ENCODE measurements at places on chromosomes 7 and 10.

DNA sequence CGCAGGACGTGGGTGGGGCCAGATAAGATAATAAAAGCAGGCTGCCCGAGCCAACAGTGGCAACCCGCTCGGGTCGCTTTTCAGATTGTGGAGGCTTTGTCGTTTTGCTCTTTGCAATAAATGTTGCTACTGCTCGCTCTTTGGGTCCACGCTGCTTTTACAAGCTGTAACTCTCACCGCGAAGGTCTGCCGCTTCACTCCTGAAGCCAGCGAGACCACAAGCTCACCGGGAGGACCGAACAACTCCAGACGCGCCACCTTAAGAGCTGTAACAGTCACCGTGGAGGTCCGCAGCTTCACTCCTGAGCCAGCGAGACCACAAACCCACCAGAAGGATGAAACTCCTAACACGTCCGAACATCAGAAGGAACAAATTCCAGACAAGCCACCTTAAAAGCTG is 286.6 kb upstream of the MAGI2 start:
- no peak for DNase-seq

DNA sequence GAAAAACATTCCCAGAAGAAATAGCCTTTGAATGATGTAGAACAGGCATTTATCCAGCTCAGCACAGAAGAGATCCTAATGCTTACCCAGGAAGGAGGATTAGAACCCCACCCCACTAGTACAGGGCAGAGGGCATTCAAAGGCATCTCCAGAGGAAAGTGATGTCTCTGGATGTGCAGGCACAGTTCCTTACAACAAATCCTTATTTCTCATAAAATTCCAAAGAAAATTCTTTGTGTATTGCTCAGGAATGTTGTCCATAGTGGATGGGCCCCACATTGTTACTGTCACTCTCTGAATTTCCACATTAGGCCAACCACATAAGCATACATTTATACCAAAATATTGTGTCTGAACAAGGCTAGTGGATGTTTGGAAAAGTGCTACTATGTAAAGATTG is 243.0 kb downstream of the ADRA2A start:
- no peak for DNase-seq

- DNase-seq: no peak
Observed at GRCh38 chr7:85896531-85896930, 709.7 kb upstream of the SEMA3D start.

DNA sequence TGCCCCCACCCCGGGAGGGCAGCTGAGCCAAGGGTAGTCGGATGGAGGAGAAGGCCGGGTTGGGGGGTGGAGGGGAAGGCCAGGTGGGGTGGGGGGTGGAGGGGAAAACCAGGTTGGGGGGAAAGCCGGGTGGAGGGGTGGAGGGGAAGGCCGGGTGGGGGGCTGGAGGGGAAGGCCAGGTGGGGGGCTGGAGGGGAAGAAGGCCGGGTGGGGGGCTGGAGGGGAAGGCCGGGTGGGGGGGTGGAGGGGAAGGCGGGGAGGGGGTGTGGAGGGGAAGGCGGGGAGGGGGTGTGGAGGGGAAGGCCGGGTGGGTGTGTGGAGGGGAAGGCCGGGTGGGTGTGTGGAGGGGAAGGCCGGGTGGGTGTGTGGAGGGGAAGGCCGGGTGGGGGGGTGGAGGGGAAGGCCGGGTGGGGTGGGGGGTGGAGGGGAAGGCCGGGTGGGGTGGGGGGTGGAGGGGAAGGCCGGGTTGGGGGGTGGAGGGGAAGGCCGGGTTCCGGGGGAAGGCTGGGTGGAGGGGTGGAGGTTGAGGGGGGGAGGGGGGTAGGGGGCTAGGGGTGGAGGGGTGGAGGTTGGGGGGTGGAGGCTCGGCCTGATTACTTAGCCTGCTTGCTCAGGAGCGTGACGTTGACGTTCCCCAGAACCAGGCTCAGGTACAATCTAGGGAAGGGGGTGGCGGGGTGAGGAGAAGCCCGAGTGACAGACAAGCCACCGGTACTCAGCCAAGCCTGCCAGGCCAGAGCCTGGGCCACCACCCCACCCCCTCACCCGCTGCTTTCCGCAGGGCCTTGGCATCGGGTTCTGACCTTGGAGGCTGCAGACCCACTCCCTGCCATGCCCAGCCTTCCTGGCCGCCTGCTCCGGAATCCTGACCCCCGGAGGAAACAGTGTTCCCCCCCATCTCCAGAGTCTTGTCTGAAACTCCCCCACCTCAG is 5.6 kb downstream of the TMEM120A start:
- no peak for DNase-seq

GRCh38 chr7:141118767-141119166 is 44.9 kb downstream of the TMEM178B start:
- DNase-seq: no peak

GRCh38 chr7:44538798-44539668 is 2.1 kb downstream of the NPC1L1 start:
- DNase-seq: no peak

GRCh38 chr7:36711256-36711655 is 13.0 kb downstream of the AOAH start:
- no peak for DNase-seq

DNA sequence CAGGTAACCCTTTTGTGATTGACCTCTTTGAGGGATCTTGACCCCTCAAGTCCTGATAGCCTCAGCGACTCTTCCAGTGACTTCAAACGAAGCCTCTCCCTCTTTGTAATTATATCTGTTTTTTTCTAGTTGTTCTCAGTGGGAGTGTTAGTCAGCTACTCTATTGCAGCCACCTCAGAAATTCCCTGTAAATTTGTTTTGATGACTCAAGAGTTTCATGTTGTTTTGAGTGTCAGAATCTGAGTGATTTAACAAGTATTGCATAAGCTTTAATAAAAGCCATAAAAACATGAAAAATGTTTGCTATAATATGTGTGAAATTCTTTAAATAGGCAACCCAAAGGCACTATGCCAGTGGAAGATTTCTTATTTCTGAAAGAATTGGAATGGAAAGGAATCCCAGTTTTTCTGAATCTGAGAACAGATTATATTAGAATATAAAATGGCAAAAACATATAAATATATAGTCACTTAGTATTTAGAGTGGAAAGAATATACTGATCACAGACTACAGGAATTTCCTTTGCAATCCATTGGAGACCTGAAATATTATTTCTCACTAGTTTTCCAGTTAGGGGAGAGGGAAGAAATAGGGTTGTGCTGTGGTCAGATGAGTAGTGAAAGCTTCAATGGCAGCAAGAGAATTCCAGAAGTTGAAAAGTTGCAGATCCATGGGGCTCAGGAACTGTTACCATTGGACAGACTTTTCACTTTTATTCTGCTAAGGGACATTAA is 94.4 kb upstream of the SEMA3C start:
- no peak for DNase-seq

GRCh38 chr10:71213761-71214440 is 1.5 kb downstream of the UNC5B start:
- peak; percentile 16 for DNase-seq

DNA sequence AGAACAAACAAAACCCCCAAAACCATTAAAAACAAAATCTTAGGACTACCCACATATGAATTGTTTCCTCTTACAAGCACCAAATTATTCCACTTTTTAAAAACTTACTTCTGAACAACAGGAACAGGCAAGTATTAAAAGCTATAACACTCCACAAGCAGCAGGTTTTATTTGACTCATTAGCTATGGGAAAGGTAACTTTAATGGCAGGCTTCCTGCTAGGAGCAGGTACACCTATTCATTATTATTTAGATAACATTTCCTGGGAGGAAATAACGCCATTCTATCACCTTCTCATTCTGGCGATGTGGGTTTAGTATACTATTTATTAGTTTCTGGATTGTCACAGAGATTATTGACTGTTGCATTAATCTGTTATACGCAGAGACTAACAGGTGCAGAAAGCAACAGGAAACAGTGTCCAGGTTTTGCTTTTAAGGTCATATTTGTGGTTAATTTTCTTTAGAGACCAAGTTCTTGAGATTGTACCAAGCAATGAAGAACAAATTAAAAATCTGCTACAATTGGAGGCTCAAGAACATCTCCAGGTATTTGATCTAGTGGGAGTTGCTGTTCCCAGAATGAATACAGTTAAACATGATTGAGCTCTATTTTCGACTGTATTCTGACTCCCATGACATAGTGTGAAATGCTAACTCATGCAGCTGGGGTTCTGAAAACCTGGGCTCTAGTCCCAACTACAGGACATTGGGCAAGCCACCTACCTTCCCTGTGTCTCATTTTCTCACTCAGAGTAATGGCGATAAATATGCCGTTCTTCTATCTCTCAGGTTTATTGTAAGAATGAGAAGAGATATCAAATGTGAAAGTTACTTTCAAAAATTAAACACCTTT is 2.0 kb downstream of the CPA2 start:
- peak; percentile 22 for DNase-seq

DNA sequence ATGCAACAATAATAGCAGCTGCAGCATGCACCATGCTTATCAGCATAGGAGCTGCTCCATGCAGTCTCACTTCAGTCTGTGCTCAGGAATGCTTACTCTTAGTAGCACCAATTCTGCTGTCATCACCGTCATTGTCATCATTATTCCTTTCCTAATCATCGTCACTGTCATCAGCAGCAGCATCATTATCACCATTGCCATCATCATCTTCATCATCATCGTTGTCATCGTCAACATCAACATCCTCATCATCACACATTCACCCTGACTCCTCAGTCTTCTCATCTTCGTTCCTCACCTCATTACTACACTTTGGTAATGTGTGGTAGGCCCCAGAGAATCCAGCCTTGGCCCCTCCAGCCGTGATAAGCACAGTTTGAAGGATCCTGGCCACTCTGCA is 545.0 kb downstream of the TNS3 start:
- DNase-seq: no peak

DNA sequence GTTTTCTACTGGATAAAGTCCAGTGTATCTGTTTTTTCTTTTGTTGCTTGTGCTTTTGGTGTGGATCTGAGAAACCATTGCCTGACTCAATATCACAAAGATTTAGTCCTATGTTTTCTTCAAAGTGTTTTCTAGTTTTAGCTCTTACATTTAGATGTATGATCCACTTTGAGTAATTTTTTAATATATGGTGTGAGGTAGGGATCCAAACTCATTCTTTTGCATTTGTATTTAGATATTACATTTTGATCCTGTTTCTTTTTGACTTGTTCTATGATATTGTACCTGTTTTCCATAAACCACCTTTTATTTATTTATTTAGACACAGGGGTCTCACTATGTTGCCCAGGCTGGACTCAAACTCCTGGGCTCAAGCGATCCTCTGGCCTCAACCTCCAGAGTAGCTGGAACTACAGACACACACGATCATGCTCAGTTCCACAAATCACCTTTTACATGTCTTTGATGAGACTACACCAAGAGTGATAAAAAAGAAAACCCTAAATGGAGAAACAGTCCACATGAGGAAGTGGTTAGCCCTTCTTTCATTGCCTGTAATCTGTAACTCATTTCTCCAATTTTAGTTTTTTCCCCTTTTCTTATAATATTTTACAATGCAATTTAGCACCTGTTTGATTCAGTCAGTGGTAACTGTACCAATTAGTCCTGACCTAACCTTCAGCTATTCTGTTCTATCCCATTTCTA is 86.0 kb downstream of the SLC37A3 start:
- DNase-seq: no peak

GRCh38 chr10:70777063-70777875 is 7.9 kb downstream of the TBATA start:
- no peak for DNase-seq

DNA sequence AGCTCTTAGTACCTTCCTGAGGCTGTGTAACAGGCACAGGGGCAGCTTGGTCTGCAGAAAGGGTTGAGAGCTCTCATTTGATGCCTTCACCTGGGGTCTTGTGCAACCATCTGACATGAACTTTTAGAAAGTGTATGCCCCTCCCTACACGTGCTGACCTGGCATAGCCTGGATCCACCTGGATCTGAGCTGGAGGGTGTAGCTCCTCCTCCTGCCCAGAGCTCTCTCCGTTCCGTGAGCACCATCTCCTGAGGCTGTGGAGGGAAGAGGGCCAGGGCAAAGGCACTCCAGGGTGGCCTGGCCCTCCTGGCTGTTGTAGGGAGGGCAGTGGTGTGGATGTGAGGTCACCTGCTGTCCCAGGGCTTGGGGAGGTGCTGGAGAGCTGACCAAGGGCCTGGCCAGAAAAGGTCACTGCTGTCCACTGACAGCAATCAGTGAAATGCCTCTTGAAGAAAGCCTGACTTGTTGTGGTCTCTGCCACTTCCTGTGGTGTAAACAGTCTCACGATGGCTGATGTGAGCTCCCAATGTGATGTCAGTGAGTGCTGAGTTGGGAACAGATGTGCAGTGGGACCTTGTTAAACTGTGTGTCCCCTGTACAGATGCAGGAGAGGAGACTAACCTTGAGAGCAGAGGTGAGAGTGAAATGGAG is 23.0 kb downstream of the AMZ1 start:
- no peak for DNase-seq

DNA sequence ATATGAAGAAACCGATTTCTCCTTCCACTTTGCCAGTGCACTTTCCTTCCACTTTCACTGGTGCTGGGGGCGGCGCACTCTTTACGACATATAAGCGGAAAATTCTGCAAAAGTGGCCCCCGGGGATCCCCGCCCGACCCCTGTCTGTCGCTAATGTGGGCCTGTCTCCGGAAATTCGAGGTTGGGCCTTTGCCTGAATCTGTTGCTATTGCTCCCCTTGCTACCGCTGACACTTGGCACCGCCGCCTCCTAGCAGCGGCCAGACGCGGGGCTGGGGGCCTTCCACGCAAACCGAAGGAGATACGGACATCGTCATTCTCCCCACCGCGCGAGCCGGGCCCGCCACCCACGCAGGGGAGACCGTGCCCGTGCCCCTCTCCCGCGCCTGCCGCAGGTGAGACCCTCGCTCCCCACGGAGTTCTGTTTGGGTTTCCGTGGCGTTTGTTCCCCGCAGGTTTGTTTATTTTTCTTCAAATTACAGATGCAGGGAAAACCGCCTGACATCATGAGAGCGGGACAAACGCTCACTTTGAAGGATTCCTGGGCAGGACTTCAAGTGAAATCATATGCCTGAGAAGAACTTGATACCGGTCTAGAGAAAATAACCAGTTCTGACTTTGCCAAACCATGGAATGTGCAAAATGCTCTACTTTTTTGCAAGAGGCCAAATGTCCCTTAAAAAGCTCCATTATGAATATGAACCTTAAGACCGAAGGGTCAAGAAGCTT is 5.0 kb downstream of the TWIST1 start:
- no peak for DNase-seq

DNA sequence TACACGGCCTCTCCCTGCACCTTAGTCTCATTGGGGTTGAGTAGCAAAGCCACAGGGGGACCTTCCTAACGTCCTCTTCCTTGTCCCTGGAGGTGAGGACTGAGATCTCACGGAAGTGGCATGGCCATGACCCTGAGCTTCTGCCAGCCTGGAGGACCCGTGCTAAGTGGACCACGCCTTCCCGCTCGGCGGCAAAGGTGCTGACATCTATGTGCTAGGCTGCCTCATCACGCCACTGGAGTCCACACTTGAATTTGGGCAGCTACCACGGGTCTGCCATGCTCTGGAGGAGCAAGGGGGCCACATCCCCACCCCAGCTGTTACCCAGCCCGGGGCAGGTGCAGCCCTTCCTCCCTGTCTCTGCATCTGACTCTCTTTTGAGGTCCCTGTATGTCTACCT is 15.3 kb downstream of the GHRHR start:
- no peak for DNase-seq

Measured in NCI-H748 treated with DMSO at 0.1 percent for 48 hours (cell line).